Effector memory CD4-positive, alpha-beta T cell (primary cell): ENCODE measurements at places on chromosomes 3 and 15.

GRCh38 chr15:38705436-38706219, 141.0 kb upstream of the RASGRP1 start:
- no peak for DNase-seq

- no peak for DNase-seq
Measured at GRCh38 chr3:94256888-94257813, 194.3 kb downstream of the NSUN3 start.

GRCh38 chr3:196063971-196064370, 17.9 kb downstream of the TFRC start:
- DNase-seq: no peak

- DNase-seq: no peak
Measured at GRCh38 chr3:70400194-70400593, 87.8 kb upstream of the MDFIC2 start.

- no peak for DNase-seq
Measured at GRCh38 chr3:153599685-153600084, 437.7 kb downstream of the RAP2B start.

DNA sequence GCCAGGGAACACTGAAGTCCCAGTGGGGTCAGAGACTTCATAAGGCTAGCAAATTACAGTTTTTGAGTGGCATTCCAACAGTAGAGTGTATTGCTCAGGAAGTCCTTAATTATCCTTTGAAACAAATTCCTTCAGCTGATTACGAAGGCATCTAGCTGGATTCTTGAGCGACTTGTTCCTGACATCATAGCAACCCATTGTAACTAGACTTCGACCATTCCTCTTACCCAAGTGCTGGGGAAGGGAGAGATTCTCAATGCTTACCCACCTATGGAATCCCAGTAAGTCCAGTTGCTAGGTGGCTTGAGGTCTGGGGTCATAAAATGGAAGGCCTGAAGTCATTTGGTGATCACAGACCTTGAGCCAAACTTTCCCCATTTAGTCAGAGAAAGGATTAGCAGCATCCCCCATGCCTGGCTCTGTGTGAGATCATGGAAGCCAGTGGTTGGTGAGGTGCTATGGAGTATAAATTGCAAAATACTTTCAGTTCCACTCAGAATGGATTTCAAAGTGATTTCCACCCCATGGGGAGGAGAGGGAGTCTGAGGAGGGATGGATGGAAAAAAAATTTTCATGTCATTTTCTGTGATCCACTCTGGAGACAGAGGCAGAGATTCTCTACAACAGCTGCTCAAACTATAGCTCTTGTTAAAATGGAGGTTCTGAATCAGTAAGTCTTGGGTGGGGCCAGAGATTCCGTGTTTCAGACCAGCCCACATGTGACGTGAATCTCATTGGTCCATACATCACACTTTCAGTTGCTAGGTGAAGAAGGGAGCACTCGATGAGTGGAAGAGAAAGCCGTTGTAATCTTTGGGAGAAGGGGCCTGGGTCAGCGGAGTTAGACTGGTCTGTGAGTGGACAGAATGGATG, 45.7 kb downstream of the CD86 start:
- no peak for DNase-seq

GRCh38 chr3:21054064-21054463, 696.9 kb downstream of the ZNF385D start:
- DNase-seq: no peak

DNA sequence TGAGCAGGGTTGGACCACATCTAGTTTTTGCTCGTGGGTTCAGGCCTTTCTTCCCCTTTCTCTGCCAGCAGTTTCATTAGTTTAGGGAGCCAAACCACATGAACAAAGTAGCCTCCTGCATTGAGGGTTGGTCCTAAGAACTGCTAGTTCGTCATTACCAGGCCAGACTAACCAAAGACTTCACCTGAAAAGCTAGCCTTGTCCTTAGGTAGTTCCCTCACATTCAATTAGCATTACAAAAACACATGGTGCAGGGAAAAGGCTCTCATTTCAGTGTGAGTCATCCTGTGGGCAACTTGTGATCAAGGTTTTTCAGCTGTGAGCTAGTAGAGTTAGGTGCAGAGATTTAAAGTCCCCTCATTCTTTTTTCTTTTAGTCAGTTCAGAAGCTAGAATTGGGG, 279.3 kb upstream of the CTNNB1 start:
- DNase-seq: no peak

DNA sequence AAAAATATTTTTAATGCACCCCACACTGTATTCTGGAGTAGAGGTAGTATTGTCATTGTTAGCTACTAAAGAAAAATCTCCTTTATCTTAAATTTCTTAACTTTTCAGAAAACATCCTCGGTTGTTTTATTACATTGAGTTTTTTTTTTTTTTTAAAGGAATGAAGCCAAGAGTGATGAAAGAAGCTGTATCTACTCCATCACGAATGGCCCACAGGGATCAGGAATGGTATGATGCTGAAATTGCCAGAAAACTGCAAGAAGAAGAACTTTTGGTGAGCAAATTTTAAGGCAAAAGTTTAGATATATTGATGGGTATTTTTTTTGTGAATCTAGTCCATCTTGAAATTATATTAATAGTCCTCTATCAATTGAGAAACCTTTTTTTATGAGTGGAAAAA, 49.7 kb upstream of the UTS2B start:
- DNase-seq: no peak

- DNase-seq: no peak
Measured at GRCh38 chr15:49242820-49243219, 72.8 kb downstream of the GALK2 start.

- DNase-seq: no peak
Measured at GRCh38 chr3:159169828-159170227, 368.0 kb downstream of the MFSD1 start.

DNA sequence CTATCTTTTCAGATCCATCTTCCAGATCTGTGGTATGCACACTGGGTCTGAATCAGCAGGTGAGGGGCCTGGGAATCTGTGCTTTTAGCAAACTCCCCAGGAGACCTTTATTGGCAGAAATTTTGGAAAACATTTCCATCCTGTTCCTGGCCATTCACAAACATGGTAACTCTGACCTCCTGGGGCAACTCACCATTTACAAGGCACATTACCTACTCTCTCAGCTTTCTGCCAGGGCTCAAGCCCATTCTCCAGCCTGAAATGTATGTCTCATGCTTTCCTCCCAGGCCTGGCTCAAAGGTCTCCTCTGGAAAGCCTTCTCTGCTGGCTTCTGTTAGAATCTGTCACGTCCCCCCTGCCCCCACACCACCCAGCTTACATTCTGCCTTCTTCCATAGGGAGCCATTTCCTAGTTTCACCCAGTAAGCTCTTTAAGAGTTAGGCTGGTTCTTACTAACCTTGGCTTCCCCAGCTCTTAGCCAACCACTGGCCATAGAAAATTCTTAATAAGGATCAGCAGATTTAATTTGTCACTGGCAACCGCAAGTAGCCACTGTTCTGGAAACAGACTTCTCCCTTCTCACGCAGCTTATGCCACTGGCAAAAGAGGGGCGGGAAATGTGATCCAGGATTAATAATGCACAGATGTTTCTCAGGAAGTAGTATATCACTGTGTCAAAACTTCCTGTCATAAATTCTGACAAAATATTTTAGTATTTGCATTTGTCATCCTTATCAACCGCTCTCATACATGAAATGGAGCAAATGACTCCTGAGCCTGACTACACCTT, 55.0 kb downstream of the RORA start:
- DNase-seq: no peak

DNA sequence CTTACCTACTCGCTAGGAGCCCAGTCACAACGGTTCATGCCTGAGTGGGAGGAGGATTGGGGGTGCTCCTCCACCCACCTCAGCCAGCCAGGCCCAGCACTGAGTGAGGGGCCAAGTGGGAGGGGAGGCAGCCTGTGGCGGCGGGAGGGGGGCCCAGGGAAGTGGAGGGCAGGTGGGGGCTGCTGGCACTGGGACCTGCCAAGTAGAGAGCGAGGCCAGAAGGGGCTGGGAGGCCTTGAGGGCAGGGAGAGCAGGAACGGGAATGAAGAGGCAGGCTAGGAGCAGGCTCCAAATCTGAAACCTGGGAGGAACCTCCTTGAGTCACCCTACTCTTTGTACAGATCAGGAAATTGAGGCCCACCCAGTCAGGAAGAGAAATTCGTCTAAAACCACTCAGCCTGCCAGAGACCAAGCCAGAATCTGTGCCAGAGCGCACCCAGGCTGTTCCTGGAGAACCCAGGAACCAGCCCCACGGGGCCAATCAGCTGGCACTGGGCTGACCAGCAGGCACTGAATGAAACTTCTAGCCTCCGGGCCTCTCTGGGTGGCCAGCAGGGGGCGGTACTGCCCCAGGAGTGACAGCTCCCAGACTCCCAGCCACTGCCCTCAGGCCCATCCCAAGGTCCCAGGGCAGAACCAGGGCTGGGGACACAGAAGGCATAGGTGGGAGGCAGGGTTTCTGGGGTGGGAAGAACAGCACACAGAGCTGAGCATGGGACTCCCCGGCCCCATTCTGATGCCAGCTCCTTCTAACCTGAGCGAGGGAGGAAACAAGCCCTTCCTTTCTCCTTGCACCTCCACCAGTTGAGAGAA, 14.8 kb upstream of the CYP11A1 start:
- DNase-seq: peak; percentile 43

DNA sequence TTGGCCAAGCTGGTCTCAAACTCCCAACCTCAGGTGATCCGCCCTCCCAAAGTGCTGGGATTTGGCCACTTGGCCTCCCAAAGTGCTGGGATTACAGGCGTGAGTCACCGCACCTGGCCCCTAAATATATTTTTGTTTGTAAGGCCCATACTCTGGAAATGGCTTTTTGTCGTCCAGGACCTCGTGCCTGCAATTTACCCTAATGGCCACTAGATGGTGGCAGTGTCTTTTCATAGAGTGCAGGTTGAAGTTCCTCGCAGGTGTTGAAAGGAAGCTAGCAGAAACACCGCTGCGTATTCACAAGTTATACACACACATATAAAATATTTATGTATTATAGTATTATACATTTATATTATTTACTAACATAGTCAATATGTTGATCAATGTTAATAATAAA, 97.2 kb downstream of the LRTM1 start:
- DNase-seq: no peak

- DNase-seq: no peak
Measured at GRCh38 chr3:168322941-168323340, 227.2 kb upstream of the GOLIM4 start.

DNA sequence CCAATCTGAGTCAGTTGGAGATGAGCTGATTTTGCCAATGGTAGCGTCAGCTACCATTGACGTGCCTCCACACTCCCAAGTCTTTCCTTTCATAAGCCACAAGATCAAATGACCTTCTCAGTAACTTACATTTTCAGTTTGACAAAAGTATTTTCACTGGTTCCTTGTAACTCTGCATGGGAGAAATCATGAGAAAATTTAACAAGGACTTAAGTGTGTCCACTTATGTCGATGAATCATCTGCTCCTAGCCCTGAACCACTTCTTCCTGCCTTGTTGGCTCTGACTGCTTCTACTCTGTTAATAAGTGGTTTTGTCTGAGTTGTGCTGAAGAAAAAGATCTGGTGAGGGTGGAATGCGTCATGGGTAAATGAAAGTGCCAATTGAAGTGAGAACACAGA, 101.2 kb downstream of the NFKBIZ start:
- no peak for DNase-seq

DNA sequence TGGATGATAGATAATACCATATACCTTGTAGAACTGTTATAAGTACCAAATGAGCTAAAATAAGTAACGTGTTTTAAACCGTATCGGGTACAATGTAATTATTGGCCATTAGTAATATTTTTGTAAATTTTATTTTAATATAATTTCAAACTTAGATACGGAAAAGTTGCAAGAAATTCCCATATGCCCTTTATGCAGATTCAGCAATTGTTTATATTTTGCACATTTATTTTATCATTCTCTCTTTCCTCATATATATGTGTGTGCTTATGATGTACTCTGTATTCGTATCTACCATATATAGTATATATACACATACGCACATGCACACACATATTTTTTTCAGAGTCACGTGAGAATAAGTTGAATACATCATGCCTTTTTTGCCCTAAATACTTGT, 38.5 kb downstream of the EXOG start:
- no peak for DNase-seq

GRCh38 chr15:69265347-69265955, 33.3 kb upstream of the PAQR5 start:
- DNase-seq: no peak

GRCh38 chr3:186921578-186921977, 8.7 kb upstream of the ST6GAL1 start:
- no peak for DNase-seq

DNA sequence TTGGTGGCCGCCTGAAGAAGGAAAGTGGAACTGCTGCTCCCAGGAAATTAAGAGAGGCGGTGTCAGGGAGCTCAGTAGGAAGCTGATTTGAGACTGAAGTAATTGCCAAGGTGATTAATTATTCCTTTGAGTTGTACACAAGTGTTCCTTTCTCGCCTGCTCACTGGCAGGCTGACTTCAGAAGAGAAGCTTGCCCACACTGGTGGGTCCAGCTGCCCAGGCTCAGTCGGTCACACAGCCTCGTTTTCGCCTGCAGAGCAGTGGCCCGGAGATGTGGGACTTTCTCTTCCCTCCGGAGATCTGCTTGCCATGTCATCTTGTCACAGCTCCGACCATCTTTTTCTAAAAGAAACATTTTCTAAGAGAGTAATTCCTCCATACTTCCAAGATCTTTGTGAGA, 478.0 kb downstream of the MCTP2 start:
- no peak for DNase-seq

GRCh38 chr15:67472957-67473356, 48.0 kb upstream of the C15orf61 start:
- DNase-seq: no peak

- no peak for DNase-seq
Measured at GRCh38 chr3:25021816-25022215, 406.2 kb upstream of the RARB start.

DNA sequence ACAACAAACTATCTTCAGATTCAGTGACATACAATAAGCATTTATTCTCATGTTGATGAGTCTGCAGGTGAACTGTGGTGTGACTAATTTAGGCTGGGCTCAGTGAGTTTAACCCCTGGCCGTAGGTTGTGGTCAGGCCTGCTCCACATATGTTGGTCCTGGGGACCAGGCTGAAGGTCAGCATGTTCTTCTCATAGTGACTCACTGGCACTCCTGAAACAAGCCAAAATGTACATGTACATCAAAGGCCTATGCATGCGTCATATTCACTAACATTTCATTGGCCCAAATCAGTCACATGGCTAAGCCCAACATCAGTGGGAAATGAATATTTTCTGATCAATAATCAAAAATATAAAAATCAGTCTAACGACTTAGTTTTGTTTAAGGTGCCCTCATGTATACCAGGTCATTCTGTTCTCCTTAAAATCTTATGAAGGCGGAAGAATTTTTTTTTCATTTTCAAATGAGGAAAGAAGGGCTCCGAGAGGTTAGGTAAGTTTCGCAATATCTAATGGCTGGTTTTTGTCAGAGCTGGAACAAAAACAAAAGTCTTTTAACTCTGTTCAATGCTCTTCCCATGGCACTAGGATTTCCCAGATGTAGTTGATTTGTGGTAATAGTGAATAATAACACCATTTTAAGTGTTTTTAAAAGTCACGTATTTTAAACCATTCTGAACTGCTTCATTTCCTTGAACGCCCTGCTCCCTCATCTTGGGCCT, 148.5 kb downstream of the MFSD1 start:
- no peak for DNase-seq

DNA sequence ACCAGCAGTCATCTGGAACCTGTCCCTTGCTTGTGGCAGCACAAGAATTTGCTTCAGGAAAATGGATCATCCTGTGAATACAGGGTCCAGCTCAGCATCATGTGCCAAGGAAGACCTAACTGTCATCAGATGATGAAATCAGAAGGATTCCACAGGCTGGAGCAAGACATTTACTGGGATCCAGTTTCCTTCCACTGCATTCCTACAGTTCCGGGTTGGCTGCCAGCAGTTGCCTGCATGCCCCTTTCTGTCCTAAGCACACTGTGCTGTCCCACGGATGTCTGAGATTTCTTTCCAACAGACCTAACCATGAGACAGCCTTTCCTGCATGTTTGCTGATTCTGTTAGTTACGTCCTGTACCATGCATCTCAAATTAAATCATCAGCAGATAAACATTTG, 140.7 kb downstream of the IMPG2 start:
- no peak for DNase-seq
